ENCODE measurements at places on chromosomes 1 and 21. TPM values are rescaled to one million over a fixed set of nuclear protein-coding genes. Genes with fewer than 3 reads are reported as not detected.

DNA sequence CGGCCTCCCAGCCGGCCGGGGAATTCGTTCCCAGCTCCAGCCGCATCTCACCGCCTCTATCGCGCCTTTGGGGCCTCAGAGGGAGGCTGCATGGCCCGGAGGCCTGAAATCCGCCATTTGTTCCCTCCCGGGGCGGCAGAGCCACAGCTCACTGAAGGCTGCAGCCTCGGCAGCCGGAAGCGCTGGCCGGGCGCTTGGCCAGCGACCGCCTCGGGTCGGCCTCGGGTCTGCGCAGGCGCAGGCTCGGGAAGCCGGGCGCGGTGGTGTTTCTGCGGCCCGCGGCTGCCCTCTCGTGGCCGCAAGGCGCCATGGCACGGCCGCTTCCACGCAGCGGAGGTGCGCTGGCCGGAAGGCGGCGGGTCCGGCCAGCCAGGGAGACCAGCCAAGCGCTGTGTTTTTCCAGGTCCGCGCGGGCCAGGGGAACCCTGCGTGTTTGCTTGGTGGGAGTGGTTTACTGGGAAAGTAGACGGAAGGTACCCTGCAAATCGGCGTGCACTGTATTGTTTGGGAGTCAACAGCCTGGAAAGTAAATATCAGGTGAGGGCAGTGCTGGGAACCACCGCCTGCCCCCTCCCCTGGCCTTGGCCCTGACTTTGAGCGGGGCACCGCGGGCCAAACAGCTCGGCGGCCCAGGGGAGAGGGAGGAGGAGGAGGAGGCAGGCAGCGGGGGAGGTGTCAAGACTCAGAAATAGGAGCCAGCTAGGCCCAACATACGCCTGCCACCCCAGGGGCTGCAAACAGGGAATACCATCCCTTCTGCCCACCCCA lies 52.7 kb upstream of the CD34 start:
- DNase-seq = peak; percentile 90
- H3K36me3 ChIP-seq = no peaks in the 10 kb centered on the region
- peak overlapping the region; percentile 71 for H3K27ac ChIP-seq
- peaks cover 18% of the 10 kb centered on the region for H3K27me3 ChIP-seq
- H3K4me1 ChIP-seq = peaks cover 2% of the 10 kb centered on the region

GRCh38 chr1:207836591-207837347 lies 74.2 kb downstream of the CD34 start:
- no peak for DNase-seq
- peak overlapping the region; percentile 48 for H3K27ac ChIP-seq
- H3K27me3 ChIP-seq = no peaks in the 10 kb centered on the region
- peaks cover 26% of the 10 kb centered on the region for H3K36me3 ChIP-seq
- H3K4me3 ChIP-seq = no peak overlapping the region

DNA sequence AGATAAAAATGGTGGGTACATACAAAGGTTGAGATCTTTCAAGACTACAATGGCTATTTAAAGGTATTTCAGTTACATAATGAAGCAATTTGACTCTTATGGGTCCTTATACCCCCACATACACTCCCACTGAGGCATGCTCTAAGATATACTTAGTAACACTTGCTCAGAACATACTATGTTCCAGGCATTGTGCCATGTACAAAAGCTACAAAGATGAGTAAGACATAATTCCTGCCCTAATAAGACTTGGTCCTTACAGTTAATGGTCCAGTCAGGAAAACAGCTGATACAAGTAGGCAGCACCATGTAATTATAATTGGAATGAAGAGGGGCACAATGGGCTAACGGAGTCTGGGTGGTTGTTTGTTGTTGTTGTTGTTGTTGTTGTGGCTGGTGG lies 166.7 kb upstream of the BEND5 start:
- H3K36me3 ChIP-seq = no peaks in the 10 kb centered on the region
- no peak overlapping the region for H3K27ac ChIP-seq
- no peak overlapping the region for H3K4me3 ChIP-seq

Gene PIGP
- 32.8 TPM for total RNA-seq

DNA sequence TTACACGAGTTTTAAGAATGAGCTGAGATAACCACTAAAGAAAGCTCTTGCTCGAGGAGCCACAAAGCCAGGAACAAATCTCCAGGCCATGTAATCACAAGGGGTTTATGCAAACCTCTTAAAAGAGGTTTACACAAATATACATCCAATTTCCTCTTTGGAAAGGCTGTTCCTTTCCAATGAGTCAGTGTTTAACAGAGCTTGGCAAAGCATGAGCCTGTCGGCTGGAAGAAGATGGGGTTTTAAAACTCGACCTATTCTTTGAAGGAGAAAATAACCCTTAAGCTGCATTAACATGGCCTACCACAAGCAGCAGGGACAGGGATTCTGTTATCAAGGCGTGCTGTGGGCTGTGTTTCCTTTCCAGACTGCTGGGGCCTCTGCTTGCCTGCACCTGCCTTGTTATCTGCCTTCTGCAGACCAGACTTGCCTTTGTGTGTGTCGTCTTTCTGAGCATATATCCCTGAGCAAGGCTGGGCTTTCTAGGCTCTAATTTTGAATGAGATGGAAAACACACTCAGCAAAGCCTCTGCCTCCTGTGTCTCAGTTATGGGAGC lies 40.6 kb upstream of the CYP2J2 start:
- DNase-seq = no peak
- no peaks in the 10 kb centered on the region for H3K36me3 ChIP-seq
- H3K4me1 ChIP-seq = peaks cover 5% of the 10 kb centered on the region
- no peaks in the 10 kb centered on the region for H3K27me3 ChIP-seq

DNA sequence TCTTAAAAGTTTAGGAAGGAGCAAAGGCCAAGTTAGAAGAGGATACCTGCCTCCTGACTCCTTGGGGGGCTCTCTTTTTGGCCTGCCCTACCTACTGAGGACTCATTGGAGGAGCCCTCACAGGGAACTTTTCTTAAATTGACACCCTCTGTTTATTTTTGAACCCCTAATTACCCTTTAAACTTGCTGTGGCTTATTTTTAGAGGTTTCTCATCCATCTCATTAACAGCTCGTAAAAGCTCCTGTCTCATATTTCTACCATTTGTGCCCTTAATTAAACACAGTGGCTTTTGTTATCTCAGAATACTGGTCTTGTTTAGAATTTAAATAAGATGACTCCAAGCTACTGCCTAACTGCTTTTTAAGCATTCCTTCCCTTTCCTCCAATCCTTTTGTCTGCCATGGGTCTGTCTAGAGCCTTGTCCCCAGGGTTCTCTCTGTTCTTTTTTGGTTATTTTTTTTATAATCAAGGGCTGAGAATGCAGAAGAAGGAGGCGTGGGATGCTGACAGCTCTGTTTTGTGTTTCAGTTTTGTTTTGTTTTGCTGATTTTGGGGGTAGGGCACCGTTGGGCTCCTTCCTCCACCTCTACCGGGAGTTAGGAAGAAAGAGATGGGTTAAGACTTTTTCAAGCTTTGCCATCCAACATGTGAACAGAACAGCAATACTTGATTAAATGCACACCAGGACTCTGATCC lies 78.0 kb downstream of the SYT6 start:
- DNase-seq = no peak
- H3K4me1 ChIP-seq = peaks cover 4% of the 10 kb centered on the region
- H3K4me3 ChIP-seq = no peak overlapping the region
- no peaks in the 10 kb centered on the region for H3K36me3 ChIP-seq
- no peak overlapping the region for H3K27ac ChIP-seq

Gene NEK2
- 32.3 TPM for total RNA-seq

- H3K36me3 ChIP-seq = no peaks in the 10 kb centered on the region
- DNase-seq = no peak
- no peaks in the 10 kb centered on the region for H3K27me3 ChIP-seq
- H3K4me3 ChIP-seq = no peak overlapping the region
- no peak overlapping the region for H3K27ac ChIP-seq
These were observed 53.4 kb upstream of the GOLT1A start for GRCh38 chr1:204267191-204267601.

Gene POU2F1
- 20.3 TPM for total RNA-seq

GRCh38 chr1:14372526-14372925 lies 226.0 kb upstream of the KAZN start:
- H3K4me1 ChIP-seq = no peaks in the 10 kb centered on the region
- DNase-seq = no peak
- H3K36me3 ChIP-seq = no peaks in the 10 kb centered on the region

DNA sequence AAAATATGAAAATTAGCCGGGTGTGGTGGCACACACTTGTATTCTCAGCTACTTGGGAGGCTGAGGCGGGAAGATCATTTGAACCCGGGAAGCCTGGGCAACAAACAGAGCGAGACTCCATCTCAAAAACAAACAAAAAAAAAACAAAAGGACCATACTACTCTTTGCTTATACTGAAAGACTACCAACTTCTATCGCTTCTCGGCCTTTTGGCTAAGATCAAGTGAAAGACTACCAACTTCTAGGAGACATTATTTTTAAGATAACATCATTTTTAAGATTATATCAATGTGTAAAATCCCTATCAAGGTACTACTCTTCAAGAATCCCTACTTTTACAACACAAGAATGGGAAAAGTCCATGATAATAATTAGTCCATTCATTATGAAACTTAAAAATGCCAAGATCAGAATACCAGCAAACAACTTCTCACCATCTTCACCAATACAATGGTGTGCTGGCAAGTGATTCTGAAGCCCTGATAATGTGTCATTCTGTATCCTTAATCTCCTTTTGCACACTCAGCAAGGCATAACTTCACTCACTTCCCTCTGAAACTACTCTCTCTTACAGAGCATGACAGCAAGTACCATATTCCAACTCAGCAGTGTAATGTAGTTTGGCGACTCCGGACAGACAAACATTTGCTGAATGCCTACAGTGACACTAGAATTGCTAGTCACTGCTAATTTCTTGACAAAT lies 1.7 kb downstream of the PTP4A2 start:
- H3K27ac ChIP-seq = peak overlapping the region; percentile 99
- H3K27me3 ChIP-seq = no peaks in the 10 kb centered on the region
- H3K36me3 ChIP-seq = peaks cover 38% of the 10 kb centered on the region
- peak overlapping the region; percentile 91 for H3K4me3 ChIP-seq
- no peak for DNase-seq

Gene WNT4
- total RNA-seq = not detected

Gene MINDY1
- 16.2 TPM for total RNA-seq

Gene CA6
- total RNA-seq = 0.27 TPM

- no peak for DNase-seq
- no peaks in the 10 kb centered on the region for H3K36me3 ChIP-seq
- no peak overlapping the region for H3K27ac ChIP-seq
These were observed 24.0 kb downstream of the EXOC8 start for GRCh38 chr1:231313661-231314060.

- H3K36me3 ChIP-seq = no peaks in the 10 kb centered on the region
- H3K27me3 ChIP-seq = peaks cover under 1% of the 10 kb centered on the region
These were observed 204.2 kb upstream of the RRP15 start for GRCh38 chr1:218080863-218081262.

DNA sequence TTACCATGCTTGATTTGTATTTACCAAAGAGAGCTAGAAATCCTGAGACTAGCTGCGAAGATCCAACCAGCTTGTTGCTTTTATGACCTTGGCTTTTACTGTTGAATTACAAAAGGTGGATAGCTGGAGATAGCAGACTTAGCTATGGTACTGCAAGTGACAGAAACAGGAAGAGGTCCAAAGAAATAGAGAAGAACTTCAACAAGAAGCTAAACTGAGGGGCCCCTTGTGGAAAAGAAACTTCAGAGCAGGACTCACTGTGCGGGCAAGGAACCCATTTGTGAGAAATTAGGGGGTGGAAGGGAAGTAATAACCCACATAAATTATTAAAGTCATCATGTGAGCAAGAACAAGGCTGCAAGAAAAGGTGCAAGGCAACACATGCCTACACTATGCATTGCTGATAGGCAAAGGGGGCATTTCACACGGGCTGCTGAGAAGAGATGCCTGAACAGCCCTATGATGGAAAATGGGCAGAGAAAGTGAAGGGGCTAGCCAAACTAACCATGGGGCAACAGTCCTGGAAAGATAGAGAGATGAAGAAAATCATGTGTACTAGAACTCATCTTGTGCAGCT lies 116.6 kb upstream of the PRDX6 start:
- H3K27ac ChIP-seq = no peak overlapping the region
- no peak overlapping the region for H3K4me3 ChIP-seq
- H3K27me3 ChIP-seq = no peaks in the 10 kb centered on the region
- H3K4me1 ChIP-seq = peaks cover 25% of the 10 kb centered on the region
- H3K36me3 ChIP-seq = peaks cover 1% of the 10 kb centered on the region
- DNase-seq = no peak

Gene BCAN
- total RNA-seq = not detected

Gene ATP1A4
- not detected for total RNA-seq

- H3K4me3 ChIP-seq = no peak overlapping the region
- no peak for DNase-seq
- peaks cover 6% of the 10 kb centered on the region for H3K4me1 ChIP-seq
- no peaks in the 10 kb centered on the region for H3K27me3 ChIP-seq
These were observed 12.6 kb downstream of the IL10RB start for GRCh38 chr21:33278721-33279120.

Gene ADCY10
- total RNA-seq = 0.30 TPM

Gene IGSF9
- 0.07 TPM for total RNA-seq

DNA sequence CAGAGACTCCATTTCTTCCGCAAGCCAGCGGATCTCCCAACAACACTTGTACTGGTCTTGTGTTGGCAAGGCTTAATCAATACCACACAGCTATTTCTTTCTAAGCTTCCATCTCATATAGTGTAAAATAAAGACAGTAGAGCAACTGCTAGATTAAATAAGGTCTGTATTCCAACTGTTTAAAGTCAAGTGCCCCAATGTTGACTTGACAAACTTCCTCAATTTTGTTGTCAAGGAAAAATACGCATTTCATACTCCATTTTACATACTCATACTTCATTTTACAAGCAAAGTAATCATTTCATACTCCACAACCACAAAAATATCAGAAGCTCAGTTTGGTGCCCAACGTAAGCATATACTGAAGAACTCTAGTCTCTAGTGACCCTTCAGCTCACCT lies 143.0 kb downstream of the RERE start:
- H3K27ac ChIP-seq = no peak overlapping the region
- no peak for DNase-seq
- H3K4me1 ChIP-seq = peaks cover 62% of the 10 kb centered on the region
- no peak overlapping the region for H3K4me3 ChIP-seq

DNA sequence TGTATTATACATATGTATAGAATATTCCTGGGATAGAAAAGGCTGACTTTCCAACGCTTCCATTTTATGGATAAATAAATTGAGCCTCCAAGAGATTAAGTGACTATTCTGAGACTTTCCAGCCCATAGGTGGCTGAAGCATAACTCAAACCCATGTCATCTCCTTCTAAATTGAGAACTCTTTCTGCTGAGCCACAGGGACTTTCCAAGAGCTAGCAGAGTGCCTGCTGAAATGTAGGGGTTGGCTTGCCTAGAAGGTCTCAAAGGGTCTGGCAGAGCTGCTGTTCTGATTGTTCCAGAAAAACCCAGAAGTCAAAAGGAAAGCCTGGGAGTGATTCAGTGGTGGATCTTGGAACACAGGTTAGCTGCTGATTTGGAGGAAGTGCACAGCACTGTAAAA lies 146.4 kb upstream of the BEND5 start:
- peaks cover 2% of the 10 kb centered on the region for H3K27me3 ChIP-seq
- DNase-seq = no peak
- H3K4me1 ChIP-seq = no peaks in the 10 kb centered on the region
- no peak overlapping the region for H3K27ac ChIP-seq

Gene CXADR
- total RNA-seq = 0.91 TPM

- H3K4me1 ChIP-seq = peaks cover 10% of the 10 kb centered on the region
- no peaks in the 10 kb centered on the region for H3K36me3 ChIP-seq
- no peak for DNase-seq
- H3K4me3 ChIP-seq = no peak overlapping the region
These were observed 49.0 kb downstream of the SFPQ start for GRCh38 chr1:35143737-35144508.

Gene GPR52
- 0.55 TPM for total RNA-seq

GRCh38 chr1:42942444-42942843 lies 16.2 kb downstream of the SLC2A1 start:
- H3K4me3 ChIP-seq = no peak overlapping the region
- H3K27ac ChIP-seq = peak overlapping the region; percentile 79
- H3K4me1 ChIP-seq = peaks cover 95% of the 10 kb centered on the region
